ENCODE measurements at places on chromosomes 1 and 21.

- no peak for DNase-seq
Measured at GRCh38 chr1:61138921-61139774, 56.8 kb downstream of the NFIA start.

DNA sequence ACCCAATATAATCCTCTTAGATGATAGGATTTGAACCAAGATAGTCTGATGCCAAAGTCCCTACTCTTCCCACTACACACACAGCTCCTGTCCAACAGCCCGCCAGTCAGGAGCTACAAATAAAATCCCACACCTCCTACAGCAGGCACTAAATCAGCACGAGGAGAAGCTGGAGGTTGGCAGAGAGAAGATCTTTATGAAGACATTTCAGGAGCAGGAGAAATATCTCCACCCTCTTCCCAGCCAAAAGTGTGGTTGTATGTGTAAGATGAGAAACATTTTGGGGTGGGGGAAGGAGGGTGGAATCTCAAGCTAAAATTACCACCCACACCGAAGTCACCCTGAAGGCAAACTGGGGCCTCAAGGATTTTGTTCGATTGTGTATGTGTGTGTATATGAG, 54.5 kb downstream of the PLXNA2 start:
- no peak for DNase-seq

GRCh38 chr1:178539291-178539690, 26.4 kb downstream of the TEX35 start:
- DNase-seq: no peak

DNA sequence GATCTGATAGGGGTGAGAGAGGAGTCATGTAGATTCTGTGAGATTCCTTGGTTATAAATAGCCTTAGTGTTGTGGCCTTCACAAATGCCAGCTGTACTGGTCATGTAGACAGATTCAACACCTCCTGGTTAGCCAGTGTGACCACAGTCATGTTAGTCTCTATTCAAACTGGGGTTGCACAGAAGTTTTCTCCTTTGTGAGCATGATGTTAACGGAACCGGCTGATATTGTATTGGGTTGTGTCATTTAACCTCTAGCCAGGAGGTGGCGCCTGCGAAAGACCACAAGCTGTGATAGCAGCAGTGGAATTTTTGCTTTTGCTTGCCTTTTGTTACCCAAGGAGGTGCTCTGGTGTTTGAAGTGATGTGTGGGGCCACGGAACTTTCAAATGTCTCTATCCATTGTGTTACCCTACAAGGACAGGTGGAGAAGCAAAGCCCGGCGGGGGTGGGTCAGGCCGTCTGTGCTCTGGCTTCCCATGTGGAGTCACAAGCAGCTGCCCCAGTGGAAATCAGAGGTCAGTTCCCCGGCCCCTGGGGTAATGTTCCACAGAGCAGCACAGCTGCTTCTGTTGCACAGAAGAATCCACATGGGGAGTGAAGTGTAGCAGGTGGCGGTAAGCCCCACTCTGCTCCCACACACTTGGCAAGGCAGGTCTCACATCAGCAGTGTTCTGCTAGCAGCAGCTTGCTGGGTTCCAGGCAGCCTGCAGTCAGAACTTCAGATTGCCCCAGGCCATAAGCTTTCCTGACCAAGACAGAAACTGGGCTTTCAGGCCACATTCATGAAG, 112.6 kb downstream of the ADAMTS1 start:
- no peak for DNase-seq

GRCh38 chr1:2014741-2015735, 4.1 kb upstream of the GABRD start:
- no peak for DNase-seq

GRCh38 chr1:89594096-89594740, 38.7 kb upstream of the LRRC8C start:
- no peak for DNase-seq

DNA sequence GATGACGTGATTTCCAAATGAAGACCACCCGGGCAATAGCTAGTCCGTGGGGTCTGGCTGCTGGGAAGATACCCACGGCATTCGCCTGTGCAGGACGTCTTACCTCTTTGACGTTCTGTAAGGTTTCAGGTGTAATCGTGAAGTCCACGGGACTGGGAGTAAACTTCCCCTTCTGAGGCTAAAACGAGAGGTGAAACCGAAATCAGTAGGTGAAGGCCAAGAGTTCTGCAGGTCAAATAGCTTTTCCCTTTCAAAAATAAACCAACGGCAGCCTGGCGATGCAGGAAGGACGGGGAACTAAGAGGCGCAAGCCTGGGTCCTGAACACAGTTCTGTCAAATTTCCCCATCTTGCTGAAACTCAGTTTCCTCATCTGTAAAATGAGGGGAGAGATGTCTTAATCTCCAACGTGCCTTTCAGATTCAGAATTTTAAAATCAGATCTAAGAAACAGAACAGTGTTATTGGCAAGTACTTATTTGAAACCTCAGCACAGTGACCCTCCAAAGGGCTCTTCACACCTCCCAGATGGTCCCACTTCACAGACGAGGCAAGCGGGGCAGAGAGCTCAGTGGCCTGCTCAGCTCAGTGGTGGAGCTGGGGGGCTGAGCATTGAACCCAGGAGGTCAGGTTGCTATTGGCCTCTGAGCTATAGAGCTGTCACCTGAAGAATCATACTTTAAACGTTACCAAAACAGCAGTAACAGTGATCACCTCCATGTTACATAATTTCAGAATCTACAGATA, 34.7 kb downstream of the VPS26C start:
- no peak for DNase-seq

- DNase-seq: peak; percentile 57
Measured at GRCh38 chr1:20151906-20152598, 12.9 kb downstream of the PLA2G2F start.

GRCh38 chr1:66758241-66758755, 6.0 kb downstream of the DYNLT5 start:
- no peak for DNase-seq

DNA sequence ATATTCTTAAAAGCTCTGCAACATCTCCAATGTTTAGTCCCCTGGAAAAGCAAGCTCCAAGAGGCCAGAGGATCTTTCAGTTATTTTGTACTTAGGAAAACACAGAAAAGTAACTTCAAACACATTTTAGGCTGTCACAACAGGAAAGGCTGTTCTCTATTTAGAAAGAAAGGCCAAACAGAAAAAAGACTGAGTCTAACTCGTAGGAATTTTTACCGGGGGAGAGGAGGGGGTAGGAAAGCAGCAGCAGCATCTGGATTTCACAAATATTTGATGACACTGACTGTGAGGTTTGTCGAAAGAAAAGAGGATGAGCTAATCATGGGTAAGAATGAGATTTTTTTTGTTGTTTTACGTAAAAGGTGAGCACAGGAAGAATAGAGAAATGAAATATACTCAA, 107.1 kb downstream of the EIF4G3 start:
- no peak for DNase-seq

- DNase-seq: no peak
Measured at GRCh38 chr1:109027841-109028240, 14.1 kb downstream of the WDR47 start.

DNA sequence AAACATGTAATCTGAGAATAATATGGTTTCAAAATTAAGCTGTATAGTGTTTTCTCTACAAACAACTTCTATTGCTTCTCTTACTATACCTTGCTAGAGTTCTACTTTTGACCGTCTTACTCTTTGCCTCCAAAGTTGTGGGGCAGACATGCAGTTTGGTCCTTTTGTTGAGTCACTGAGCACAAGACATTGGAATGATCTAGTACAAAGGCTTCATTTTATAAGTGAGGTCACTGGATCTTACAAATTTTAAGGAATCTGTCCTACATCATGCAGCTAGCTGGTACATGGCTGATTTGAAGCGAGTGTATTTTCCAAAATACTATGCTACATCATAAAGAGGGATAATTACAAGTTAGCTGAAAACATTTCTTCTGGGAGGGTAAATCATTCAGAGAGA, 28.8 kb downstream of the OR10J1 start:
- no peak for DNase-seq

- no peak for DNase-seq
Measured at GRCh38 chr1:62573675-62574074, 23.6 kb upstream of the ANGPTL3 start.

DNA sequence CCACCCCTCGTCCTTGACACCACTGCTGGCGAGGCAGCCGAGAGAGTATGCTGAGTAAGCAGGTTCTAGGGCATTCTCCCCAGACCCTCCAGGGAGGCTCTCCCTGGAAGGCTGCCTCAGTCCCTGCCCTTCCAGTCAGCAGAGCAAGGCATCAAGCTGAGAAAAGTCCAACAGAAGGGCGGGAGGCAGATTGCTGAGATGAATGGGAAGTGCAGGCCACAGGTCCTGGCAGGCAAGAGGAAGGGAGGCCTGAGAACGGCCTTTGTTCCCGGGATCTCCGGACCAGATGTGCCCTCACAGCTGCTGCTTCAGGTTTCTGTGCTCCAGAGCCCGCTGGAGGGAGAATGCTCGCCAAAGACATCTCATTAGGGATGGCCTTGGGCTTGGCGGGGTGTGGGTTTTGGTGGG, 270.0 kb upstream of the VAMP3 start:
- DNase-seq: no peak

GRCh38 chr1:184447651-184448185, 60.9 kb downstream of the C1orf21 start:
- no peak for DNase-seq

DNA sequence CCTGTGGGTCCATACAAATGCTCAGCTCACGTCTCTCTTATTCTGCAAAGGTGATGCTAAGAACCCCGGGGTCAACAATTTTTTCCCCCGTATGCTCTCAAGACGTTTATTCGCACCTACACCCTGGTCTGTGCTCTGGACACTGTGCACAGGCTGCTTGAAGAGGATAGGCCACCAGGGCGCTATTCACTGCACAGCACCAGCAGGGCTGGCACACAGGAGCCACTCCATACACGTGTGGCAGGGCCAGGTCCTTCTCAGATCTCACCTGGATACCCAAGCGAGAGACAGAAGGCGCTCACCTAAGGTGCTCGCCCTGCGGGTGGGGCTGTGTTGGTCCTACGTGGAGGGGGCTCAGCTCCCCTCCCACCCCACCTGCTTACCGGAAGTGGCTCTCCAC, 16.7 kb downstream of the TMEM63A start:
- no peak for DNase-seq

DNA sequence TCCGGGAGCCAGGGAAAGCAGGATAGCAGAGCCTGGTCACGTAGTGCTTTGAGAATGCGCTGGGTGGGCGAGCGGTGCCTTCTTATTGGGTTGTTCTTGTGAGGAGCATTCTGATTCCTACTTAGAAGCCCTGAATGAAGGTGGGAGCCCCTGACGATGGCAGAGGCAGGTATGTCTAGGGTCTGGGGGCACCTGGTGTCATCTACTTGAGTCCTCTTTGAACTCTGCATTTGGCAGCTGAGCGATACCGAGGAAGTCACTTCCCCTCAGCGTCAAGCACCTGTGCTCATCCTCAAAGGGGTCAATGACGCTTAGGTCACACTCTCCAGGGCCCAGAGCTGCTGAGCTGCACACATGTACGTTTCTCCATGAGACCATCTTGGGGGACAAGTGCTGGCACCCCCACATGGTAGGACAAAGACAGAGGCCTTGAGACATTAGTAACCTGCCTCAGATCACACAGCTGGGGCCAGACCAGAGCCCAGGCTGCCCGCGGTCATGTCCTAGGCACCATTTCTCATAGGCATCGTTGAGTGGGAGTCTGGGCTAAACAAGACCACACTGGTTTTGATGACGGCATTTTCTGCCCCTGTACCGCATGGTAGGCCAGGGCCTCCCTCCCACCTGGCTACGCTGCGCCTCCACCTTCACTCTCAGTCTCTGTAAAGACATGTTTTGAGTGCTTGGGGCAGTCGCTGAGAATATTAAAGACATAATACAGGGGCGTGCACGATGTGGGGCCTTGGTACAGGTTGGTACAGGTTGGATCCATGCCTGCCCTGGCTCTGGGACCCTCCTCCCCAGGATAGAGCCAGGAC, 69.1 kb upstream of the ABCG1 start:
- DNase-seq: no peak

DNA sequence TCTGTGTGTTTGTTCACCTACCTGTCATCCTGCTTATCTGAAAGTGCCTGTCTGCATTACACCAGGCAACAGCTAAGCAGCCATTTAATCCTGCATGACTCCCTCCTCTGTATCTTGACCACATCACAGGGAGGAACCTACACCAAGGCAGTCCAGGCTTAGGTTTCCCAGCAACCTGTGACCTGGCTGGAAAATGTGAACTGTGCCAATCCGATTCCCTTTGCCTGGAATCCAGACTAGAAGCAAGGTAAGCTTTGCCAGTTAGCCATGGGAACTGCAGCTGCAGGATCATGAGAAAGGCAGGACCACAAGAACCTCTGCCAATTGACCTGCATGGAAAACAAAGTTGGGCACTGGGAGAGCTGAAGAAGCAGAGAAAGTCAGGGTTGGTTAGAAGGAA, 6.3 kb upstream of the ATP1B1 start:
- DNase-seq: no peak

GRCh38 chr21:34004013-34004938, 69.1 kb upstream of the MRPS6 start:
- no peak for DNase-seq

DNA sequence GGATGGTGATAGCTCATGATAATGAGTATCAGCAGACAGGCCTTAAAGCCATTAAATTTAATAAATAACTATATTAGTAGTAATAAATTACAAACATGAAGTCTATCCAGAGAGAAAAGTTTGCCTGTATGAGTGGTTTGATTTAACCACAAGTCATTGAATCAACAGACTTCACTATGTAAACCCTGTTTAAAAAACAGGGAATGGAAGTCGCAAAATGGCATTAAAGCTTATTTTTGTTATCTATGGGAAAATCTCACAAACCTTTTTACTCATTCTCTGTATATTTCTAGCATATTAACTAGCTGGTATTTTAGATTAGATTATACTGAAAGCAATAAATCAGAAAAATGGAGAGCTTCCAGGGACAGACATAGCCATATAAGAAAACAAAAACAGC, 45.3 kb downstream of the SASS6 start:
- no peak for DNase-seq
